ENCODE measurements at places on chromosomes 3 and 15.

- DNase-seq = no peak
These were observed 222.0 kb upstream of the GAP43 start for GRCh38 chr3:115401298-115401697.

DNA sequence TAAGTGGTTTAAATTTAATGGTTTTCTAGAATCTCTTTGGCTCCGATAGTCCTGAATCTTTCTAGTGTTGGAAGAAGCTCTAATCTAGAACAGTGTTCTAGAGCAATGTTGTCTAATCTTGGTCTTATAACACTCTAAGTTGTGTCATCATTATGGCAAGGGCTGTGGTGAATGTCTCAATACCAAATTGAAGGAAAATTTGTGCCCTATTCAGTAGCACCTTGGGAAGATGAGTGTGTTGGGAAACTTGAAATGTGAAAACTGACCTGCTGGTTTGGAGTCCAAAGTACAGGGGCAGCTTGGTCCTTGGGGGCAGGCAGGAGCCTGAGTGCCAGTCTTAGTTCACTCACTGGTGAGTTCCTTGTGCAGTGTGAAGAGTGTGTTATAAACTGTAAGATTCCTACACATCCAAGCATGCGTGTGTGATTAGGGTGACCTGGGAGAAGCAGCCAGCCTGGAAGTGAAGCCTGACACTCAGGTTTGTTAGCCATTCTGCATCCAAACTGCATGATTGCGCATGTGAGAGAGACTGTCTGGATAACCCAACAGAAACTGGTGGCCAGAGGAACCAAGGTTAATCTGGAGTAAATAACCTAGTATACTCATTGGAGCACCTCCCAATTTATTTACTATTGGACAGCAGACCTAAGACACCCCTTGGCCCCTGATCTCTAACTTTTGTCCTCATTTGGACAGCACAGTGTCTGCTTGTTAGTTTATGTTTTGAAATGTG is 14.6 kb downstream of the ZNF592 start:
- no peak for DNase-seq

DNA sequence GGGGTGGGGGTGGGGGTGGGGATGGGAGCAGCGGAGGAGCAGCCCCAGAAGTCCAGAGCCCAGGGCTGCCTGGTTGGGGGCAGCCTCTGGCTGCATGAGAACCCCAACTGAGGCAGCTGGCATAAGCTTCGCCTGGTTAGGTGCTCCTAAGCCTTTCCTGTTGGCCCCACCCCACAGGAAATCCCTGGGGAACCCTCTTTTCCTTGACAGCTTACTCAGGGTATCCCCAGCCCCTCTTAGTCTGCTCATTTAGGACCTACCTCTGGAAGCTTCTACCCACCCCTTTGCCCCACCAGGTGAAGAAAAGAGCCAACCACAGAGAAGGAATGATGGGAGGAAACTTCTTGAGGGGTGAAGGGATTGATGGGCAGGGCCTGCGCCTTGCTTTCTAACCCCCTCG is 53.4 kb downstream of the IL20RB start:
- no peak for DNase-seq

GRCh38 chr15:38129531-38130204 is 123.0 kb upstream of the SPRED1 start:
- peak; percentile 86 for DNase-seq

- DNase-seq = no peak
These were observed 7.9 kb downstream of the LRRC31 start for GRCh38 chr3:169861871-169862270.

Measured in SK-MEL-5 (cell line).